ENCODE measurements at places on chromosomes 12 and 14. TPM values are rescaled to one million over a fixed set of nuclear protein-coding genes. Genes with fewer than 3 reads are reported as not detected.

The KRT77 gene
- not detected for total RNA-seq

The SERPINA5 gene
- 0.15 TPM for total RNA-seq

The LYZ gene
- not detected for total RNA-seq

The OVCH1 gene
- not detected for total RNA-seq

The PLXNC1 gene
- 0.06 TPM for total RNA-seq

The CREBL2 gene
- total RNA-seq = 18.7 TPM

The NEUROD4 gene
- not detected for total RNA-seq

The RASAL1 gene
- total RNA-seq = 0.56 TPM

The CSAD gene
- 6.6 TPM for total RNA-seq

The TAS2R46 gene
- total RNA-seq = not detected

The SLCO1A2 gene
- total RNA-seq = not detected

The OTX2 gene
- total RNA-seq = not detected

The PTPRB gene
- 0.42 TPM for total RNA-seq

The FIGNL2 gene
- total RNA-seq = 0.23 TPM

The ARHGDIB gene
- total RNA-seq = 1.2 TPM

The LRTM2 gene
- not detected for total RNA-seq

The KLRC2 gene
- total RNA-seq = 1.9 TPM

The RNASE7 gene
- not detected for total RNA-seq

The FAM90A1 gene
- 0.12 TPM for total RNA-seq

The NINJ2 gene
- total RNA-seq = 0.56 TPM

The GRIP1 gene
- total RNA-seq = 1.6 TPM

The HOXC13 gene
- 18.5 TPM for total RNA-seq

The BICD1 gene
- 15.5 TPM for total RNA-seq

The DDX54 gene
- total RNA-seq = 74.9 TPM

The CISTR gene
- not detected for total RNA-seq

The SPX gene
- 2.8 TPM for total RNA-seq

The TSPAN9 gene
- 35.2 TPM for total RNA-seq

The HOXC10 gene
- total RNA-seq = 3.8 TPM

The HOXC12 gene
- total RNA-seq = not detected

The GLIPR1L1 gene
- not detected for total RNA-seq

The CD163L1 gene
- 0.72 TPM for total RNA-seq

The AKAP6 gene
- 0.30 TPM for total RNA-seq

The CLEC1B gene
- total RNA-seq = not detected

The TBC1D30 gene
- 1.9 TPM for total RNA-seq

The MUCL1 gene
- total RNA-seq = not detected

The LPAR5 gene
- total RNA-seq = 0.38 TPM

The IL23A gene
- total RNA-seq = 0.22 TPM

The MAP1LC3B2 gene
- 1.8 TPM for total RNA-seq
